Cerebellar nuclear complex (tissue), 1 donor: ENCODE measurements at places on chromosomes 1 and 21.

GRCh38 chr1:55209247-55209646, 5.9 kb downstream of the USP24 start:
- no peak for DNase-seq

DNA sequence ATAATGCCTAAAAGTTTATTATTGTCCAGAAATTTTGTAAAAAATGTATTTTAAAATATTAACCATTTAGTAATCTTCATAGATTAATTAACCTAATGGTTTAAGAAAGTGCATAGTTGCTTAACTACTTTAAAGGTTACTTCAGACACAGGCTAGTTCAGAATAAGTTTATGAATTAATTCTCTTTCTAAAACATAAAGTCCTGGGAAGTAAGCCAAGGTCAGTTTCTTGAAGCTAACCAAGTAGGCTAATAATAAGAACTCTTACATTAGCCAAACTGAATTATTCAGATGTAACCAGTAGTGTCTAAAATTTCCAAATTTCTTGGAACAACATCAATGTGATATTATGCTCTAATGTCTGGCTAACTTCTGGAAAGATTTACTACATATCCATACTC, 790.4 kb downstream of the NCAM2 start:
- DNase-seq: no peak

DNA sequence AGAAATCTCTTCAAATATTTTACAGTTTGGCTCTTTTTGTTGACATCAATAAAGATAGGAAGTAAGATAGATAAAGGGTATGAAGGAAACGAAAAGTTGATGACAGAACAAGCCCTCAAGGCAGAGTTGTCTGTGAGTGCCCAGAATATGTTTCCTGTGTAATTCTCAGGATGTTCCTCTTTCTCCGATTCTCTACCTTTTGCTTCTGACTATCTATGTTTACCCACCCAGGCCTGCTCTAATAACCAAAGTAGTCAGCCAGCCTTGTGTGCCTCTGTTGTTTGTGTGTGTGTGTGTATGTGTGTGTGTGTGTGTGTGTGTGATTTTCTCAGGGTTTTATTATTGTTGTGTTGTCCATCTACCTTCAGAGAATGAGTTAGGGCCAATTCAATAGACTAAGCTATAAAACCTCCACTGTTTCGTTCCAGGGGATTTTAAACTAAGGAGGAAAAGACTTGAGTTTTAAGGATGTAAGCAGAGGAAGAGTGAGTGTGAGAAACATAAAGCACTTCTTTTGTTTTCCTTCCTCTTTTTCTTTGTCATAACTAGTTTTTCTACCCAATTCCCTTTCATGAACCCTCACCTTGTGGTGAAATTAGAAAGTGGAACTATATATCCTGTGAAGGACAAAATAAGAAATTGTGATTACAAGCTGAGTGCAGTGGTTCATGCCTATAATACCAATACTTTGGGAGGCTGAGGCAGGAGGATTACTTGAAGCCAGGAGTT, 627.4 kb upstream of the NR5A2 start:
- no peak for DNase-seq

DNA sequence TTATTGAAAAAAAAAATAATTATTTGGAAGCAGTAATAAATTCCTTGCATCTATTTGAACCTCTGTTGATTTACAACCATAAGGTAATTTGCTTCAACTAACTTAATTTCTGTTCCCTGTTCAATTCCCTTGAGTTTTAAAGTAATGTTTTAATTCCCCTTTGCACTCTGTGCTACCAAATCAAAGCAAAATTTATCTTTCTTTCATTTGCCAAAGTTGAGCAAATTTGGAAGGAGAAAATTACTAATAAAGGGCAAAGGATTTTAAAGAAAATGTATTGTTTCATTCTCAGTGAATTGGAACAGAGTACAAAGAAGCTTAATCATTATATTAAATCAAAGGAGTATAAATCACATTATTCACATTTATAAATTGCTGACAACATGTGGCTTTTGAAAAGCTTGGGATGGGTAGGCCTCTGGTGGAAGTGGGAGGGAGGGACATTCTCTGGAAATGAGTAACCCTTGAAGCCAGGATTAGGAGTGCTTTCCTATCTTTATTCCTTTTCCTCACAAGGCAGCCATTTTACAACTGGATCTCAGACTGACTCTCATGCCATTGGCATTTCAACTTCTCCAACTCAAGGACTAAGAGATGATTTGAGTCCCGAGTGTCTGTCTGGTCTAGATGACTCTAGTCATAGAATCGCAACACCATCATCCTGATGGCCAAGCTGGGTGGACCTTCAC, 331.6 kb upstream of the DUSP10 start:
- DNase-seq: no peak

- no peak for DNase-seq
These were observed 56.5 kb downstream of the WLS start for GRCh38 chr1:68175621-68176398.

DNA sequence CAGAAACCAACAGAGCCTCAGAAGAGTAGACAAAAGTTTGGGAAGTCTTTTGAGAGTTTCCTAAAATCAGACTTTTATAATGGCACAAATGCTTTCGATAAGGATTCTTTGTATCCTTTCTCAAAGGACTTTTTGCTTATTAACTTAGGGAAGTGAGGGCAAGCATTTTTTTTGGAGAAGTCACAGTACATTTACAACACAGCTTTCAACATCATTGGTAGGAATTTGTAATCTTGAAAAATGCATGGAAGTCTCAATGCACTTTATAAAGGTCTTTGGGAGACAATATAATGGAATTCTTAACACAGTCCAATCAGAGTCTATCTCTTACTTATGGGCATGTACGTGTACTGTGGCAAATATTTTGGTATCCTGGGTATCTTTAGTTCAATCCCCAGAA, 325.8 kb upstream of the NR5A2 start:
- DNase-seq: no peak
